ENCODE measurements at places on chromosomes 13 and 19.

- DNase-seq: no peak
Measured at GRCh38 chr19:53328967-53329366, 4.6 kb upstream of the ZNF845 start.

DNA sequence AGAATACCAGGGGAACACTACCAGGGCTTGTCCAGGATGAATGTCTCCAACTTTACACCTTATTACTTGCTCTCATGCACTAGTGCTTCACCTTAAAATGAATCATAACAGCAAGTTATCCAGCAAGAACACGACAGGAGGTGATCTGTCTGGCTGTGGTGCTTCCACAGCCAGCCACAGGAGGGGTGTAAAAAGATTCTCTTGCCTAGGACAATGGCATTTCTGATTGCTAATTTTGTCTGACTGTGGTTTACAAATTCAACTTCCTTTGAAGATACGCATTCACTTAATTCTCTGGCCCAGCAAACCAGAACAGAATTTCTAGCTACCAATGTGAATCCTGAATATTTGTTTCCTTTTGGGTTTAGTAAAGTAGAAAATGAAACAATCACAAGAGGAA lies 23.1 kb upstream of the COG3 start:
- no peak for DNase-seq

GRCh38 chr19:19420570-19421298 lies 15.3 kb downstream of the GATAD2A start:
- DNase-seq: no peak

- DNase-seq: no peak
Measured at GRCh38 chr13:30576528-30576927, 41.2 kb upstream of the USPL1 start.

GRCh38 chr19:1933942-1934341 lies 7.0 kb upstream of the CSNK1G2 start:
- DNase-seq: no peak

DNA sequence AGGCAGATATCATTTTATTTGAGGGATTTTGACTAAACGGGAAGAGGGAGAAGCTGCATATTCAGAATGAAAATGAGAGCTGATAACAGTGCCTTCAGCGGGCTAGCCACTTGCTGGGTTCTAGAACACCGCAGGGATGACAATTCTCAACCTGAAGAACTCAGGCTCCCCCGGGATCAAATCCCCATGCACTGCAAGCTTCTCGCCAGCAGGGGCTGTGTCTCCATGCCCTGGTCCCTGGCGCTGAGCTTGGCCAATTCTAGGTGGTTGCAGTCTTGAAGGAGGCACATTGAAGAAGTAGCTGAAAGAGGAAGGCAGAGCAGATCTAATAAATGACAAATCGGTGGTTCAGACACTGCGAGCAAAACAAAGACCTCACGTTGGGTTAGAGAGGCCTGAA lies 128.7 kb downstream of the UQCRFS1 start:
- no peak for DNase-seq

DNA sequence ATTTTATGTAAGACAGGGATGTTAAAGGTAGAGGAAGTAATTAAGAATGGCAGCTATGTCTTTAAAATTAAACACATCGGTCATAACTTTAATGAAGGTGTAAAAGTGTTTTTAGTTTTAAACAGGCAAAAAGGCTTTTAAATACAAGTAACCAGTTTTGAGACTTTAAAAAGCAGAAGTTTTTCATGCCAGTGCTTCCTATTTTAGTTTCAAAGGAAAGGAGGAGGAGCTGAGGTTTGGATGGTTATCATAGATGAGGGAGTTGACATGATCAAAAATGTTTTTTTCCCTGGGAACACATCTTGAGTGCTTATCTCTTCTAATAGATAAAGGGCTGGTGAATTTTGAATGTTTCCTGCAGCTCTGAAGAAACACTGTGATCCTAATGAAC lies 42.9 kb downstream of the LRCH1 start:
- no peak for DNase-seq

GRCh38 chr19:50939596-50939995 lies 13.2 kb downstream of the KLK5 start:
- DNase-seq: no peak

DNA sequence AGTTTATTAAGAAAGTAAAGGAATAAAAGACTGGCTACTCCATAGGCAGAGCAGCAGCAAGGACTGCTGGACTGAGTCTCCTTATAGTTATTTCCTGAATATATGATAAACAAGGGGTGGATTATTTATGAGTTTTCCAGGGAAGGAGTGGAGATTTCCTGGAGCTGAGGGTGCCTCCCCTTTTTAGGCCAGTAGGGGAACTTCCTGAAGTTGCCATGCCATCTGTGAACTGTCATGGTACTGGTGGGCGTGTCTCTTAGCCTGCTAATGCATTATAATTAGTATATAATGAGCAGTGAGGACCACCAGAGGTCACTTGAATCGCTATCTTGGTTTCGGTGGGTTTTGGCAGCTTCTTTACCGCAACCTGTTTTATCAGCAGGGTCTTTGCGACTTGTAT lies 13.5 kb downstream of the ZSCAN5A start:
- DNase-seq: no peak
